ENCODE measurements at places on chromosomes 3 and 15.
A peak's percentile ranks its signal among the peaks of the same experiment; 100 is the strongest.

GRCh38 chr3:101827211-101828174 lies 21.8 kb upstream of the NFKBIZ start:
- no peaks in the 10 kb centered on the region for H3K27me3 ChIP-seq
- peak overlapping the region; percentile 88 for H3K27ac ChIP-seq
- peak; percentile 85 for DNase-seq

GRCh38 chr3:56837196-56837955 lies 35.6 kb upstream of the ARHGEF3 start:
- H3K36me3 ChIP-seq, result no peaks in the 10 kb centered on the region
- no peaks in the 10 kb centered on the region for H3K27me3 ChIP-seq
- DNase-seq, result no peak
- no peak overlapping the region for H3K4me3 ChIP-seq
- no peak overlapping the region for H3K27ac ChIP-seq

GRCh38 chr3:187830181-187830580 lies 84.9 kb upstream of the BCL6 start:
- H3K27ac ChIP-seq, result no peak overlapping the region
- H3K27me3 ChIP-seq, result no peaks in the 10 kb centered on the region
- peaks cover 19% of the 10 kb centered on the region for H3K4me1 ChIP-seq
- no peaks in the 10 kb centered on the region for H3K36me3 ChIP-seq

DNA sequence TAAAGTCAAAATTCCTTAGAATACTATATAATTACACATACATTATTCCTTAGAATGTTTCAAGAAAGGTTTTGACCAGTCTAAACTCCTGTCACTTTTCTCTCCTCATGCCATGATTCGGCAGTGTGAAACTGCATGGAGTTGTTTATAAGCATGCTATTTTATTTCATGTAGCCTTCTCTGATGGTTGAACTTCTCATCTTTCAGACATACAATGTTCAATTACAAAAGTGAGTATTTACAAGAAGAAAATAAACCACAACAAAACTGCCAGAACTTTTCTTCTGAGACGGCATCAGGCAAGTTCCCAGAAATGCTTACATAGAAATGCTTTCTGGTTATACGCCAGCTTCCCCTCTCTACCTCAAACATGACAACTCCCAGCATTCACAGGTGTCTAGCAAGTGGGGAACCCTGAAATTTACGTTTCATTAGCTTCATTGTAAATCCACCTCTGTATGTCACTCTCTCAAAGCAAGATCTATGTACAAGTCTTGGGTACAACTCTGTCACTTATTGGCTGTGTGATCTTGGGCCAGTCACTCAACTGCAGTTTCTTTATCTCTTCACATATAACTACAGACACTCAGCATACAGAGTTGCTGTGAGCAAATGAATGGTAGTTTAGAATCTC lies 42.7 kb downstream of the HDGFL3 start:
- H3K4me3 ChIP-seq, result no peak overlapping the region
- H3K27ac ChIP-seq, result no peak overlapping the region
- no peaks in the 10 kb centered on the region for H3K27me3 ChIP-seq
- DNase-seq, result no peak

DNA sequence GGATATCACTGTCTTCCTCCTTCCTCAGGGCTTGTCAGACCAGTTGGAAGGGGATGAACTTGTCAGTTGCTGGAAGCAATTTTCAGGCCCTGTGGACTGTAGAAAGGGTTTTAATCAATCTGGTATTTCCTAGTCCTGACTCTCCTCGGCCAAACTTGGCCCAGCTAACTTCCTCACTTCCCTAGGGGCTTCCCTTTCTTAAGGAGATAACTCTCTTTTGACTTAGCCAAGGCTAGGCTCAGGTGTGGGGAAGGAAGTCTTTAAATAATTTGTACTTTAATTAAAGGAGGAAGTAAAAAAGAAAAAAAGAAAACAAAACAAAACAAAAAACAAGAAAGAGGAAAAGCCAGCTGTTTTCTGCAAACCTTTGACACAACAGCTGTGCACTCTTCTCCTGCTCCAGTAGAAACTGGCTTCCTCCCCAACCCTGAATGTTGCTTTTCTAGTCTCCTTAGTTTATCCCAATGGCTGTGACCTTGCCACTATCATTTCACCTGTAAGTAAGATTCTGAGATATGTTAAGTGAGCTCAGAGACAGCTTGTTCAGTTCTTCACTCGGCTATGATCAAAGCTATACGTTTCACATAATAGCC lies 53.0 kb upstream of the ST3GAL6 start:
- no peak overlapping the region for H3K4me3 ChIP-seq
- no peak for DNase-seq
- H3K36me3 ChIP-seq, result no peaks in the 10 kb centered on the region
- H3K27me3 ChIP-seq, result no peaks in the 10 kb centered on the region
- peaks cover 2% of the 10 kb centered on the region for H3K4me1 ChIP-seq
- no peak overlapping the region for H3K27ac ChIP-seq

- no peak for DNase-seq
- H3K4me1 ChIP-seq, result peaks cover 11% of the 10 kb centered on the region
- no peaks in the 10 kb centered on the region for H3K27me3 ChIP-seq
- H3K36me3 ChIP-seq, result peaks cover 62% of the 10 kb centered on the region
- no peak overlapping the region for H3K27ac ChIP-seq
Observed at GRCh38 chr3:48588230-48588629, 6.9 kb downstream of the COL7A1 start.

DNA sequence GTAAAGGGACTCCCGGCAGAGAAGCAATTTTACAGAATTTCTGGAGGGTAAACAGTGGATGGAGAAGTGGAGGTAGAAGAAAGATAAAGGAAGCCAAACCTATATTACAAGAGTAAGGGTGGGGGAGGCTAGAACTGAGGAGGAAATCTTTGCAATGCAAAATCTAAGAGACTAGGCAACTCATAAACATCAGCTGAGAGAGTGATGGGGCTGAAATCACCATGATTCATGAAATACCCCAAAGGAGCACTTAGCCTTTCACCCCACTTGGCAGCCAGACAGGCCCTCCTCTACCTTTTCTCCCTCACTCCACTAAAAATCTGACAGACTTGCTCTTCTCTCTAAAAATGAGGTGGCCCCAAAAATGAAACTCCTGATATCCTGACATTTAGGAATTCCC lies 19.5 kb upstream of the ZBTB38 start:
- no peak for DNase-seq
- no peaks in the 10 kb centered on the region for H3K4me1 ChIP-seq
- H3K36me3 ChIP-seq, result no peaks in the 10 kb centered on the region
- no peak overlapping the region for H3K4me3 ChIP-seq
- H3K27me3 ChIP-seq, result no peaks in the 10 kb centered on the region

- no peak for DNase-seq
- no peak overlapping the region for H3K4me3 ChIP-seq
- no peaks in the 10 kb centered on the region for H3K27me3 ChIP-seq
- no peak overlapping the region for H3K27ac ChIP-seq
Observed at GRCh38 chr3:134677987-134678308, 27.1 kb upstream of the KY start.

DNA sequence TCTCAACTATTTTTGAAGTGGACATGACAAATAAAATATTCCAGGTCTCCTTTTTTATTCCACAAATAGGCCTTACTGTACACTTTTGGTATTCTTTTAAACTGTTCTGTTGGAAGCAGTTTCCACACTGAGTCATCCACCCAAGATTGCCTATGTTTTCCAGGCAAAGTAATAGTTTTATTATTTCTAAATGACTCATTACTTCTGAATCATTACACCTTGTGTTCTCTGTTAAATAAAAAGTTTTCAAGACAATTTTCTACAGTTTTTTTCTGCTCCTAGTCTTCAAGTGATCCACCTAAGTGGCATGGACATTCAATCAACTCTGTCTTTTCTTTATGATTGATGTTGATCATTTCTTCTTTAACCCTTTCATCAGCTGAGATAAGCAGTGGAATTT lies 26.5 kb downstream of the PPP2R3A start:
- H3K27me3 ChIP-seq, result no peaks in the 10 kb centered on the region
- no peak for DNase-seq
- no peak overlapping the region for H3K27ac ChIP-seq
- H3K4me3 ChIP-seq, result no peak overlapping the region
